ENCODE measurements at places on chromosomes 6 and 20.

GRCh38 chr6:131212913-131213312 lies 77.6 kb downstream of the AKAP7 start:
- no peak for DNase-seq

DNA sequence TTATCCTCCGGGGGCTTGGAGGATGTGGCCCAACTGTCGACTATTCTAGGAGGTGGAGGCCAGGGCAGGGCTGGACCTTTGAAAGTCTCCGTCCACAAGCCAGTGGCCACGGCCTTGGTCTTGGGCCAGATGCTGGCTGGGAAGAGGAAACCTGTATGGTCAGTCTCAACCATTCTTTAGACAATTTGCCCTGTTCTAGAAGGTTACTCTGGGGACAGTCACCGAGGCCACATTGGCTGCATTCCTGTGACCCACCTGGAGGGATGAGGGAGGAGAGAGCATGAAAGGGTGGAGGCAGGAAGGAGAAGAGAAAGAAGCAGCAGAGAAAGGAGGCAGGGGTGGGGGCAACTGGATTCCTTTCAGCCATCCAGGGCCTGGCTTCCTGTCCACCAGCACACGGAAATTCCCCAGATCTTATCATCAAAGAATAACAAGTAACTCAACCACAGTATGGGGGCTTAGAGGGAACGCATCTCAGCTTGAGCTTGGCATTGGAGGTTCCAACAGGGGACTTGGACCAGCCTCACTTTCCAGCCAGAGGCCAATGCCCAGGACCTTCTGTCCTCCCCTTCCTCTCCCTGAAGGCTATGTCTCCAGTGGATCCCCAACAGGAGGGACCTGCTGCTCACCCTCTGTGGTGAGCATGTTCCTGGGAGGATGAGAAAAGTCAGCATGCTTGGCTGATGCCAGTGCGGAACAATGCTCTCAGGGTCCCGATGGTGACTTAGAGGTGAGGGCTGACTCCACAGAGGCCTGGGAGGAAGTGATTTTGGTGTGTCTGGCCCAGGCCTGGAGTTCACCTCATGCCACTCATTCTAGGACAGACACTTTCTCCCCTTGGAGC lies 30.4 kb downstream of the TGM2 start:
- DNase-seq, result peak; percentile 58

- no peak for DNase-seq
Observed at GRCh38 chr6:69935079-69935478, 68.7 kb downstream of the COL19A1 start.

GRCh38 chr20:33373735-33374605 lies 27.3 kb downstream of the CDK5RAP1 start:
- DNase-seq, result no peak

GRCh38 chr6:142478117-142478516 lies 176.3 kb downstream of the ADGRG6 start:
- DNase-seq, result no peak

DNA sequence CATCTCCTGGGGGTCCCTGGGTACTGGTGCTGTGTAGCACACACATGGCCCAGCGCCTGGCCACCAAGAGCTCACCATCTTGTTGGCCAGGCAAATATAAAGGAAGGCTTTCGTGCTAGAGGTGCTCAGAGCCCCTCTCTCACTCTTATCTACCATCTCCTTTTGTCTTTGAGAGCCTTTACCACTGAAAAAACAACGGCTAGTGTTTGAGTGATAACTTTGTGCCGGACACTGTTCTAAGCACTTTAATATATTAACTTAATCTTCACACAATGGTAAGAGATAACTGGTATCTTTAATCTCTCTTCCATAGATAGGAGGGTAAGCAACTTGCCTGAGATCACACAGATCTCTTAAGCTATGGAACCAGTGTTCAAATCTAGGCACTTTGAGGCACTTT lies 21.5 kb upstream of the ARHGAP18 start:
- no peak for DNase-seq

DNA sequence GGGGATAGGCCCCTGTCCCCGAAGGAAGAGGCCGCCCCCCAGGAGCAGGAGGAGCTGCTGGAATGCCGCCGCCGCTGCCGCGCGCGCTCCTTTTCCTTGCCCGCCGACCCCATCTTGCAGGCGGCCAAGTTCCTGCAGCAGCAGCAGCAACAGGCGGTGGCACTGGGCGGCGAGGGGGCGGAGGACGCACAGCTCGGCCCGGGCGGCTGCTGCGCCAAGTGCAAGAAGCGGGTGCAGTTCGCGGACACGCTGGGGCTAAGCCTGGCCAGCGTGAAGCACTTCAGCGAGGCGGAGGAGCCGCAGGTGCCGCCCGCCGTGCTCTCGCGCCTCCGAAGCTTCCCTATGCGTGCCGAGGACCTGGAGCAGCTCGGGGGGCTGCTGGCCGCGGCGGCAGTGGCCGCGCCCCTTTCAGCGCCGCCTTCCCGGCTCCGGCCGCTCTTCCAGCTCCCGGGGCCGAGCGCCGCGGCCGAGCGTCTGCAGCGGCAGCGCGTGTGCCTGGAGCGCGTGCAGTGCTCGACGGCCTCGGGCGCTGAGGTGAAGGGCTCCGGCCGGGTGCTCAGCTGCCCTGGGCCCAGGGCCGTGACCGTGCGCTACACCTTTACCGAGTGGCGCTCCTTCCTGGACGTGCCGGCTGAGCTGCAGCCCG lies 630 bp downstream of the PPP1R3G start:
- DNase-seq, result peak; percentile 66

DNA sequence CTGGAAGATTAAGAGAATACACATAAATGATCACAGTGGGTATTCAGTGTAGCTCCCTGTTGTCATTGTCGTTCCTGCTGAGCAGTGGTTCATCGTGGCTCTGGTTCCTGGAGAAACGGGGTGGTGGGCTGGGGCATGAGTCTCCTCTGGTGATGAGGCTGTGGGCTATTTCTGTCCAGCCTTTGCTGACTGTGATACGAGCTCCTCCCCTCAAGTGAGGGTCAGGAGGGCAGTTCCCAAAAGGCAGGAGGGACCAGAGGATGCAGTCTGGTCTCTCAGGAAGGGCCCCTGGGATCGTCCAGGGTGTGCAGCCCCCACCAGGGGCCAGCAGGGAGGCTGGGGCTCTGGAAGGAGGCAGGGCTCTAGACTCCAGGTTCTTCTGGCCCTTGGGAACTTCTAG lies 31.1 kb upstream of the DLGAP4 start:
- no peak for DNase-seq

GRCh38 chr6:128311944-128312570 lies 208.3 kb downstream of the PTPRK start:
- no peak for DNase-seq

- DNase-seq, result no peak
Observed at GRCh38 chr20:56433221-56433879, 21.3 kb downstream of the CASS4 start.

- DNase-seq, result no peak
Observed at GRCh38 chr6:122140031-122140430, 259.4 kb upstream of the HSF2 start.

GRCh38 chr20:48831718-48832404 lies 4.1 kb upstream of the PREX1 start:
- DNase-seq, result peak; percentile 62

- no peak for DNase-seq
Observed at GRCh38 chr6:150230164-150230561, 87.3 kb downstream of the PPP1R14C start.

DNA sequence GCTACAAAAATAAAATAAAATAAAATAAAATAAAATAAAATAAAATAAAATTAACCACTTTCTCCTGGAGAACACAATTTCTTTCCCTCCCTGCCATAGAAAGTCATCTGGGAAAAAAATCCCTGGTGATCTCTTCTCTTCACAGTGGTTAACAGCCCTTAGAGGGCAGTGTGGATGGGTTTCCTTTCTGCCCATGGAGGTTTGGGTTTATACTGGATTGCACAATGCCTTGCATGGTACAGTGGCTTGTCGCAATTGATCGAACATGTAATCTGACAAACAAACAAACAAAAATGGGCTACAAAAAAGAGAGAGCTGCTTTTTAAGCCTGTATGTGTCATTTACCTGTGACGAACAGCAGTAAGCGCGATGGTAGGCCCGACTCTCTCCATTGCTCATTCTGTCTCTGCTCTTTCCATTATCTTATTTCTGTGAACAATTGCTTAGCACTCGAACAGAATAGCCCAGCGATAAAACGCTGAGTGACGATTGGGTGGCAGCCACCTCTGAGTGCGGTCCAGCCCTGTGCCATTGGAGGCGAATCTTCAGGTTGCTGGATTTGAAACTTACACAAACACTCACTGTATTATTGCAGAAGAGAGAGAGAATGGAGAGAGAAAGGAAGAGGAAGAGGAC lies 166.1 kb downstream of the CD83 start:
- peak; percentile 39 for DNase-seq

- DNase-seq, result no peak
Observed at GRCh38 chr6:168989421-168989820, 264.2 kb downstream of the THBS2 start.

GRCh38 chr6:159217595-159218275 lies 48.5 kb downstream of the FNDC1 start:
- DNase-seq, result peak; percentile 50

- no peak for DNase-seq
Observed at GRCh38 chr20:63643499-63643898, 9.7 kb downstream of the STMN3 start.

- DNase-seq, result no peak
Observed at GRCh38 chr6:8137529-8137939, 35.2 kb upstream of the EEF1E1 start.

DNA sequence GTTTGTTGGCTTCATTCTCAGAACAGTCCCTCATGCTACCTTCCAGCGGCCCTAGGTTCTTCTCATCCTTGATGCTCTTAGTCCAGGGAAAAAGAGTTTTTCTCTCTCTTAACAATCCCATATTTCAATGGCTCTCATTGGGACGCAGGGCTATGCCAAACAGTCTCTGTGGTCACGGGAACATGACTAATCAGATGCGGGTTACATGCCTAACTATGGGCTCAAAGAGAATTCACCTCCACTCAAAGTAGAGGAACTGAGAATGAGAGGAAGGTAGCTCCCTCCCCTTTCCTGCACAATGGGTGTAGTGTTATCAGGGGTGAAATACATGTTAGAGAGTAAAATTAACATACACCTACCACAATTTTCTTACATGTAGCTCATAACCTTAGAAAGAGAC lies 18.1 kb upstream of the ATRN start:
- DNase-seq, result no peak

DNA sequence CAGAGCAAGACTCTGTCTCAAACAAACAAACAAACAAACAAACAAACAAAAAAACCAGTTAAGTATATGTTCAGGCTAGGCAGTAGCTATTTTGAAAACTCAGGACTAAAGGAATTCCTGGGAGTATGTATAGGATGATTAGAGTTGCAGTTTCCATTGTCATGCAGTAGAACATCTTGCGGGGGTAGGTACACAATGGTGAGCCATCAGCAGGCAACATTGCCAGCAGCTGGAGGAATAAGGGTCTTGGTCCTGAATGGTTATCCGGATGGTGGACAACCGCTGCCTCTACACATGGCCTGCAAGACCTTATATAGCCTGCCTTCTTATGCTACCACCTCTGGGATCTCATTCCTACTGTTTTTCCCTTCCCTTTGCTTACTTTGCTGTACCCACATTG lies 297.5 kb downstream of the SOX4 start:
- no peak for DNase-seq

DNA sequence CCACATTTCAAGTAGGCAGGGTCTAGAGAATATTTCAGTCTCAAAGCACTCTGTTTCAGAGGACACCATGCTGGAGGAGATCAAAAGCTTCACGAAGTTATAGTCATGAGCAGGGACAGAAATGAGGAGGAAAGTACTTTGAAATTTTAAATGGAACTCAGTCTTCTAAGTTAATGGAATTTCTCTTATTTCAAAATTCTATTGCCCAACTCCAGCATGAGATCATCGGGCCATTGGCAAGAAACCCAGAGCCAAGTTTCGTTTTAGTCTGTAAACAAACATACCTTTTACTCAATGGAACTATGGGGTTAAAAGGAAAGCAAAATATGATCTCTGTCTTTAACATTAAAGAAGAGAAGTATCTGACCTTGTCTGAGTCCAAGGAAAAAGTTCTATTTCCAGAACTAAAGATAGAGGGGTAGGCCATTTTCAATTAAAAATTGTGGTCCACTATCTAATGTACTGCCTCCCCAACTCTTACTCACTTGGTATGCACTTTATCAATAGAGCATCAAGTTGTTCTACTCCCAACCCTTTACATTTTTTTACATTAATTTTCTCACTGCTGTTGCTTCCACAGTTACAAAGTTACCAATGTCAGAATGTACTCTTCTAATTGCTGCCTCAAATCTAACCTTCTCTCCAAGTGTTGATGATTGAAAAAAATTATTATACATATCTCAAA lies 235.3 kb upstream of the NRSN1 start:
- DNase-seq, result no peak

- DNase-seq, result no peak
Observed at GRCh38 chr6:38269461-38270172, 370.1 kb downstream of the BTBD9 start.

GRCh38 chr6:148392671-148393070 lies 50.0 kb downstream of the SASH1 start:
- DNase-seq, result no peak

GRCh38 chr6:130841128-130841728 lies 14.0 kb downstream of the SMLR1 start:
- no peak for DNase-seq

GRCh38 chr6:136521911-136522310 lies 28.3 kb downstream of the MAP7 start:
- DNase-seq, result no peak

GRCh38 chr6:135176058-135176457 lies 5.0 kb upstream of the MYB start:
- DNase-seq, result no peak

DNA sequence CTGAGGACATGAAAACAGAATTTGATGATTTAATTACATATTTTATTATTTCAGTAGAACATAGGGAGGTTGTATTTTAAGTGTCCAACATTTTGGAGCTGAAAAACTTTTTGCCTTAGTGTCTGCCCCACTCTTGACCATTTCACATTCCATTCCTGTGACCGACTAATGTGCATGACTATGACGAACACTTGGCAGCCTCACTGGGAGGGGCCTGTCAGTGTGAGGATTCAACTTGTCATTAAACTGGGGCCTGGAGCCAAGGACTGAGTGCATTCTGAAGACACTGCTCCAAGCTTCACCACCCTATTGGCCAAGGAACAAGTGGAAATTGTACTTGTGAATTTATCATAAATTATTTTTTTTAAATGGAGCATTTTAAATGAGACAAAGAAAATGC lies 661.3 kb downstream of the BCKDHB start:
- DNase-seq, result peak; percentile 58

DNA sequence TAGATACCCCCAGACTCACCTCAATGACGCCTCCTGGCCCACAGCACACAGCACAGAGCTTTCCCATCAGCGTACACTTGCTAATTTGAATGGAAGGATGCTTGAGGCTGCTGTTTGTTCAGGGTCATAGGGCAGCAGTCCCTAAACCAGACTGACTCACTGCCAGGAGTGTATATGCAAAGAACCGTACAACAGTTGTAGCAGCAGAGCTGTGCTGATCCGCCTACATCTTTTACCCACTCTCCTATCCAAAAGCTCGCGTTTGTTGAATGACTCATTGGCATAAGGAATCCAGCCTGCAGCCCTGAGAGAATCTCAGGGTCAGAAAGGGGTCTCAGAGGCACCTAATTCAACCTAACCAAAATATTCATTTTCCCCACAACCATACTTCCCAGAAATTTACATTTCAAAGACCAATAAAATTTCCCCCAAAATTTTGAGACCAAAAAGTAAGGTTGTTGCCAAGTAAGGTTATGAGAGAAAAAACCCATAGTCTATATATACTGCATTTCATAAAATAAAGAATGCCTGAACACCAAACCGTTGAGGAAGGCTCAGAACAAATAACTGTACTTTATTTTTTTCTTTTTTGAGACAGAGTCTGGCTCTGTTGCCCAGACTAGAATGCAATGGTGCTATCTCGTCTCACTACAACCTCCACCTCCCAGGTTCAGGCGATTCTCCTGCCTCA lies 35.3 kb upstream of the CCND3 start:
- no peak for DNase-seq

- DNase-seq, result no peak
Observed at GRCh38 chr6:157990321-157991066, 8.8 kb downstream of the SYNJ2 start.
